ENCODE measurements at places on chromosomes 16 and 17.

GRCh38 chr17:48499248-48499647, 31.6 kb downstream of the HOXB1 start:
- DNase-seq = no peak

DNA sequence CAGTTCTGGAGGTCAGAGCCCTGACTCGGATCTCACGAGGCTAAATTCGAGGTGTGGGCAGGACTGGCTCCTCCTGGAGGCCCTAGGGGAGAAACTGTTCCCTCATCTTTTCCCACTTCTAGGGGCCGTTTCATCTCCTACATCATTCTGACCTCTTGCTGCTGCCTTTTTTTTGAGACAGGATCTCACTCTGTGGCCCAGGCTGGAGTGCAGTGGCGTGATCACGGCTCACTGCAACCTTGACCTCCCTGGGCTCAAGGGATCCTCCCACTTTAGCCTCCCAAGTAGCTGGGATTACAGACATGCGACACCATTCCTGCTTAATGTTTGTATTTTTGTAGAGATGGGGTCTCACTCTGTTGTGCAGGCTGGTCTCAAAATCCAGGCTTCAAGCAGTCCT, 244.1 kb upstream of the GSE1 start:
- no peak for DNase-seq

- DNase-seq = no peak
Observed at GRCh38 chr17:63492940-63493339, 16.1 kb downstream of the ACE start.

DNA sequence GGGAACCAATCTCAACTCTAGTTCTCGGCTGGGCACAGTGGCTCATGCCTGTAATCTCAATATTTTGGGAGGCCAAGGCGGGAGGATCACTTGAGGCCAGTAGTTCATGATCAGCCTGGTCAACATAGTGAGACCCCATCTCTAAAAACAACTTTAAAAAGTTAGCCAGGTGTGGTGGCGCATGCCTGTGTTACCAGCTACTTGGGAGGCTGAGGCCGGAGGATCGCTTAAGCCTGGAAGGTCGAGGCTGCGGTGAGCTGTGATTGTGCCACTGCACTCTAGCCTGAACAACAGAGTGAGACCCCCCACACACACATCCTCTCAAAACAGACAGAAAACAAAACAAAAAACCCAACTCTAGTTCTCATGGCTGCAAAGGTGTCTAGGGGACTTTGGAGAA, 4.9 kb downstream of the THRA start:
- no peak for DNase-seq

GRCh38 chr16:88731699-88732098, 25.4 kb downstream of the CTU2 start:
- no peak for DNase-seq

DNA sequence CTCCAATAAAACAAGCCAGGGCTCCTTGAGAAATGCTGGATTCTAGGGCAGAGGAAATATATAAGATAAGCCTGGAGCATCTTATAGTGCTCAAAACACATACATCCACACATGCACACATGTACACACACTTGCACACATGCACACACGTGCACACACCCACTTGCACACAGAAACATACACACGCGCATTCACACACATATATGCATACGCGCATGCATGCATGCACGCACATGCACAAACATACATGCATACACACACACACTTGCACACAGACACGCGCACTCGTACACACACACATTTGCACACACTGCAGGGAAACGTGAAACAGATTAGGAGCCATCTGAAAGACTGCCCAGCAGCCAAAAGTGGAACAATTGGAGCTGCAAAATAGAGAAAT, 8.0 kb upstream of the ENPP7 start:
- no peak for DNase-seq

DNA sequence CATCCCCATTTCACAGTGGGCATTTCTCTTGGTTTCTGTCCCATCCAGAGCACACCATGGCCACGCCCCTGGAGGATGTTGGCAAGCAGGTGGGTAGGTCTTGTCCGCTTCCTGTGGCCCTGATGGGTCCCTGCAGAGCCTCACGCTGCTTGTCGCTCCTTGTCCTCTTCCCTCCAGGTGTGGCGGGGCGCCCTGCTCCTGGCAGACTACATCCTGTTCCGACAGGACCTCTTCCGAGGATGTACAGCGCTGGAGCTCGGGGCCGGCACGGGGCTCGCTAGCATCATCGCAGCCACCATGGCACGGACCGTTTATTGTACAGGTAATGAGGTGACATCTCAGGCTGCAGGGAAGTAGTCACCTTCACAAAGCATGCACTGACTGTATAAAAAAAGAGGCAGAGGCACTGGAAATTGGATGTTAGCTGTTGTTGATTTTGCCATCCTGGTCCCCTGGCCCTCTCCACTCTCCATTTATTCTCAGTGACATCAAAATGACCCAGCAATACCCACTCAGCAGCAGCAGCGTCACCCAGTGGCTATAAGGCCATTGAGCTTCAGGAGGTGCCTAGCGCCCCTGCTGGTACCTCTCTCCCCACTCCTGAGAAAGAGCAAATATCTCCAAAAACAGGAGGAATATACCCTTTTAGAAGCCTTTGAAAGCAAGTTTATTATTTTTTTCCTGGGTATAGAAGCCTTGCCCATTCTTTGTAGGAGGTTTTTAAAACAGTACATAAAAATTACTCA, 13.7 kb downstream of the METTL22 start:
- peak; percentile 7 for DNase-seq

GRCh38 chr17:29713626-29714025, 90.9 kb upstream of the CORO6 start:
- no peak for DNase-seq

- no peak for DNase-seq
Observed at GRCh38 chr17:67911059-67911782, 85.0 kb downstream of the C17orf58 start.

DNA sequence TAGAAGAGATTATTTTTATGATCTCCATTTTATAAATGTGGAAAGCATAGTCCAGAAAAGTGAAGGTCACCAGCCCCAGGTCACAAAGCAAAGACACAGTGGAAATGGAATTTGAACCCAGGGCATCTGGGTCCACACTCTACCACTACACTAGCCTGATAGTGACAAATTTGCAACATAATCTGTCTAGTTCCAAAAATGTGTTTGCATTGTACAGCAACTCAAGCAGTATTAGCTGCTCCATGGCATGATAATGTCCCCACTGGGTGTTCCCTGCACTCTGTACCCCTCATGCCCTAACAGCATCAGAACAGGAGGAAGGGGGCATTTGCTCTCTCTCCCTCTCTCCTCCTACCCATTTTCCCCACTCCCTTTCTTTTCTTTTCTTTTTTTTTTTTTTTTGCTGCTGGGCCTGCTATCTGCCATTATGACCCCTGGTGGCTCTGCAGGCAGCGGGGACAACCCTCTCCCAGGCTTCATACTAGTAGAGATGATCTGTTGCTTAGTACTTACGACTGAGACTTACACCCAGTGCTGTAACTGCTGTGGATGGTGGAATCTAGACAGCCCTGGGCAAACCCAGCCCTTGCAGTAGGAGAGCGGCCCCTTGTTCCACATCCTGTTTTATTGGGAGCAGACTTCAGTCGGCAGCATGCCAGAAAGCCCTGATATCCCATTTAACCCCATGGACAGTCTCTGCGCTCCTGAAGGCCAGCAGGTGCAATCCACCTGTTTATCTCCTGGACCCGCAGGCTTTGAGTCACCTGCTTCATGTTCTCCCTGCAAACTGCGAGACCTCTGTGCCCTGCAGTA, 306.3 kb downstream of the SOX9 start:
- DNase-seq = no peak

- no peak for DNase-seq
Observed at GRCh38 chr16:11852092-11852809, 909 bp upstream of the RSL1D1 start.

- no peak for DNase-seq
Observed at GRCh38 chr16:14196539-14196938, 125.4 kb downstream of the MRTFB start.

GRCh38 chr17:74512624-74513091, 18.6 kb downstream of the CD300LB start:
- peak; percentile 30 for DNase-seq

DNA sequence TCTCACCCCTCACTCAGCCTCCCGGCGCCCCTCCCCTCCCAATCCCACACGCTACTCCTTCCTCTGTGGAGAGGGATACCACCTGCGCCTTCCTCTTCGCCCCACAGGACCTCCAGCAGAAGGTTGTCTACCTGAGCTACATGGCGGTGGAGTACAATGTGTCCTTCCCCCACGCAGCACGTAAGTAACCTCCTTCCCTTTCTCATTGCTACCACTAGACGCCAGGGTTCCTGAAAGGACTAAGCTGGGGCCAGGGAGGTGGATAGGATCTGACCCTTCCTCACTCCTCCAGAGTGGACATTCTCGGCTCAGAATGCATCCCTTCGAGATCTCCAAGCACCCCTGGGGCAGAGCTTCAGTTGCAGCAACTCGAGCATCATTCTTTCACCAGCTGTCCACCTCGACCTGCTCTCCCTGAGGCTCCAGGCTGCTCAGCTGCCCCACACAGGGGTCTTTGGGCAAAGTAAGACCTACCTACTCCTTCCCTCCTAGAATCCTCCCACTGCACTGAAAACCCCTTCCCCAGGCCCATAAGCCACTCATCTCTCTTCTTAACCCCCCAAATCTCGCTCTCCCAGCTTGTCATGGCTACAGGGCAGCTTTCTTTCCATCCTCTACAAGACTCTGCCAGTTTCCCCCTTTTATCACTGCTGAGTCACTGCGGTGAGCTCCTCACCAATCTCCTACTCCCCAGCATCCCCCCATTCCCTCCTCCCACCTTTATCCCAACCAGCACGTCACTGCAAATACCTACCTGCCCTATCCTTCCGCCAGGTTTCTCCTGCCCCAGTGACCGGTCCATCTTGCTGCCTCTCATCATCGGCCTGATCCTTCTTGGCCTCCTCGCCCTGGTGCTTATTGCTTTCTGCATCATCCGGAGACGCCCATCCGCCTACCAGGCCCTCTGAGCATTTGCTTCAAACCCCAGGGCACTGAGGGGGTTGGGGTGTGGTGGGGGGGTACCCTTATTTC, 1.5 kb downstream of the CD68 start:
- DNase-seq = no peak

- DNase-seq = no peak
Observed at GRCh38 chr17:37025847-37026530, 77.2 kb downstream of the AATF start.

- no peak for DNase-seq
Observed at GRCh38 chr16:48441106-48441505, 55.9 kb upstream of the SIAH1 start.

DNA sequence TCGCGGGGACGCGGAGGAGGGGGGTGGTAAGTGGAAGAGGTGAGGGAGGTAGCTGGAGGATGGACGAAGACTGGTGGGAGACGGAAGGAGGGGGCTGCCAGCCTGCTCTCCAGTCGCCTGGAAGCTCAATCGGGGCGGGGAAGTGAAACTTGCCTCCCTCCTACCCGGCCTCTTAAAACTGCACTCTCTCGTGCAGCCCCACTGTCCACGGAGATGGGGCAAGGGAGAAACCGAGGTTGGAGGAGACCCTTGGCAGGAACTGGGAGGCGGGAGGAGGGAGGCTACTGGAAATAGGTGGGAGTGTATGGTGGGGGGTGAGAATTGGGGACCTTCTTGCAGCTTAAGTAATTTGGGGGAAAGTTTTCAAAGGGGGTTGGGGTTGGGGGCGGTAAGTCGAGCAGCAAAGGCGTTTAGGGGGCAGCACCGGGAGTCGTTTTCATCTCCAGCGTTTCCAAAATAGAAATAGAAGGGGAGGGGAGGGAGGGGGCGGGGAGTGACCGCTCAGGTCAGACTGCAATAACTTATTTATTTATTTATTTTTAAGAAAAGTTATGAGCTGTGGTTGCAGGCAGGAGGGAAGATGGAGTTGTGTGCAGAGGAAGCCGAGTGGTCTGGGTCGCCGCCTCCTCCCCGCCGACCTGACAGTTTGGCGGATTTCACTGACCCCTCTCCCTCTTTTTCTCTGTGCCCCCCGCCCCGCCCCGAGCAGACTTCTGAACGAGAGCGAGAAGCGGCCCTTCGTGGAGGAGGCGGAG, 1.4 kb downstream of the SOX9 start:
- DNase-seq = peak; percentile 61

GRCh38 chr17:75864448-75864871, 9.3 kb upstream of the WBP2 start:
- peak; percentile 41 for DNase-seq

DNA sequence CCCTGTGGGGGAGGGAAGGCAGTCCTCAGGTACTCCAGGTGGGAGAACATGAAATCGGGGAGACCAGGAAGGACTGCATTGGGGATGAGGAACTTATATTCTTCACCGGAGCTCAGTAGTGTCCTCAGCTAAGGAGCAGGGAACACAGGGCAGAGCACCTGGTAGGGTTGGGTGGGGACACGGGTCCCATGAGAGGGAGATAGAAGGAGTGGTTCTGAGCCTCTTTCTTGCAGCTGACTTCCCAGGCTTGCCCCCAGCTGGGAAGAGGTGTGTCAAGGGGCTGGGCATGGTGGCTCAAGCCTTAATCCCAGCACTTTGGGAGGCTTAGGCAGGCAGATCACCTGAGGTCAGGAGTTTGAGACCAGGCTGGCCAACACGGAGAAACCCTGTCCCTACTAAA, 2.1 kb downstream of the FHOD1 start:
- no peak for DNase-seq

DNA sequence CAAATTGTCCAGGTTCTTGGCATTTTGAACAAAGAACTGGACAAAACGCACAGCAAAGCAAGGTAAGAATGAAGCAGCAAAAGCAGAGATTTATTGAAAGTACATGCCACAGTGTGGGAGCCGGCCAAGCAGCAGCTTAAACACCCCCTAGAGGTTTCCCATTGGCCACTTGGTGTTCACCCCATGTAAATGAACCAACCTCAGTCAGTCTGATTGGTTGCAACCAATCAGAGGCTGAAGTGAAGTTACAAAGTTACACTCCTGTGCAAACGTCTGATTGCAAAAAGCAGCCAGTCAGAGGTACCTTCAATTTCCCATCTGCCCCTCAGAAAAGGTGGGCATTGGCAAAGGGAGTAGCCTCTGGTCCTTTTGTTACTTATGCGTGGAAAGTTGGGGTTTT, 8.8 kb upstream of the ZNF263 start:
- no peak for DNase-seq

DNA sequence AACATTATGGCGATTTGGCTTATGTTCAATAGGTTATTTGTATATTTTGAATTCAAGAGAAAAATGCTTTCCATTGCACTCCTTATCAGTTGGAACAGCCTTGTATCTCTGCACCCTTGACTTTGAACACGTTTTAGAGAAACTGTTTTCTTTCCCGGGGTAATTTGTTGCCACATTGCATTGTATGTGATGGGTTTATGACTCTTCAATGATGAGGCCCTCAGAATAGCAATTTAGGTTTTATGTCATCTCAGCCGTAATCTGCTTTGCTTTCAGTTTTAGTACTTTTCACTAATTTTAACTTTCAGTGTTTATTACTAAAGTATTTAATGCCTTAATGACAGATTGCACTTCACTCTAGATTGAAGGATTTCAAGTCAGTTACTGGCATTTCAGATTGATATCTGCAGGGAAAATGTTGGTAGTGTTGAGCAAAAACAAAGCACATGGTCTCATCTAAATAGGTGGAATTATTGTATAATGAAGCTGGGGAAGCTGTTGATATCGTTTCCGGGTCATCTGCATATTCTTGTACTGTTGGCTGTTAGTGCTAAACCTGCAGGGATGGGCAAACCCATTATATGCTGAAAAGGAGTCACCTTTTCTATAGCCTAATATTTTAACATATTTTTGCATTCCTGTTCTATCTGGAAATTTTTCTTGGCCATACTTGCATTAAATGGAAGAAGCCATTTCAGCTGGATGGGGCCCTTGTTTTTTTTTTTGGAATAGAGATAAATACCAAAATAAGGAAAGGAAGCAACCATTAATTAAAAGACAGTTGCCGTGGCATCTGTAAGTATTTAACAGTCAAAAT, 2.0 kb downstream of the LUC7L3 start:
- no peak for DNase-seq

All from EL (cell line).